ENCODE measurements at places on chromosomes 2 and 18. TPM values are rescaled to one million over a fixed set of nuclear protein-coding genes. Genes with fewer than 3 reads are reported as not detected.

DNA sequence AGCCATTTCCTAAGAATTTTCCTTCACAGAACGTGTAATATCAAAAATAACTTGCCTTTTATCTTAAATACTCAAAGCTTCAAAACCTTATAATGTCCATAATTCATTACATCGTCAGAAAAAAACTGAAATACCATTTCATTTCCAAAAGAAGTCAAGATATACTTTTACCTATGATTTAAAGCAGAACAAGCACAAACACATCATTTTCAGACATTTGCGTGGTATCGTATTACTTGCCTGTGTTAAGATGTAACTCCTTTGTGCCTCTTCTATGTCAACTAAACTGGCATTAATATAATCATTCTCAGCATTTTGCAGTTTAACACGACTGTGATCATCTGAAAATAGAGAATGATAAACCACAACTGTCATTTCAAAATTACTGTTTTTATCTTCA, 47.5 kb downstream of the PTPN2 start:
- no peaks in the 10 kb centered on the region for H3K27me3 ChIP-seq
- no peak overlapping the region for H3K4me3 ChIP-seq
- H3K27ac ChIP-seq: peak overlapping the region; percentile 32

ARHGAP15 gene
- total RNA-seq: 0.38 TPM

GRCh38 chr18:35942133-35942532, 30.3 kb upstream of the RMP24 start:
- no peak overlapping the region for H3K27ac ChIP-seq
- no peaks in the 10 kb centered on the region for H3K36me3 ChIP-seq
- H3K4me3 ChIP-seq: no peak overlapping the region
- H3K27me3 ChIP-seq: no peaks in the 10 kb centered on the region
- H3K4me1 ChIP-seq: no peaks in the 10 kb centered on the region

DSG4 gene
- total RNA-seq: 0.09 TPM

GPR45 gene
- not detected for total RNA-seq

DNA sequence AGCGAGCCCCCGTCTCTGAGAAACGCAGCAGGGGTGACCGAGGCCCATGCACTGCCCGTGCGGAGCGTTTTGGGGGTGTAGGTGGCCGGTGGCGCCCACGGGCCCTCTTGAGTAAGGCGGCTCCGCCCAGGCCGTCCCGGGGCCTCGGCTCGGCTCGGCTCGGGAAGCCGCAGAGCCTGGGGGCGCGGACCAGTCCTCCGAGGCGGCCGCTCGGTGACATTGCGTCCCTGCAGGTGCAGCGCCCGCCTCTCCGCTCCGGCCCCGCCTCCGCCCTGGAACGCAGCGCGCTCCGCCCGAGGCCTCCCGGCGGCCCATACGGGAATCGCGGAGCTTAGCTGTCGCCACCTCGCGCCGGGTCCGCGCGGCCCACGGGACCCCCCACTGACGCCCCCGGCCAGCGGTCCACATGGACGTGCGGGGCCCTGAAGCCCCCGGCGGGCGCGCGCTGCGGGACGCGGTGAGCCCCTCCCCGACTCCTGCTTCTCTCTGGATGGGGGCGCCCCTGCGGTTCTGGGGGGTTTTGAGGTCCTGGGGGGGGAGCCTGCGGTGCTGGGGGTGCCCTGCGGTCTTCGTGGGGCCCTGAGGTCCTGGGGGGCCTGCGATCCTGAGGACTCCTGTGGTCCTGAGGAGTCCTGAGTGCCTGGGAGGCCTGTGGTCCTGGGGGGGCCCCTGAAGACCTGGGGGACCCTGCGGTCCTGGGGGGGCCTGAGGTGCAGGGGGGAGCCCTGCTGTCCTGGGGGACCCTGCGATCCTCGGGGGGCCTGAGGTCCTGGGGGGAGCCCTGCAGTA, at the start of gene HSBP1L1:
Gene HSBP1L1 (plus strand): TSS at position 314 of the 789 bp plus-strand sequence. CDS start 93 bp downstream, at position 407.
- H3K4me1 ChIP-seq: peaks cover 41% of the 10 kb centered on the region
- peak within 1 kb of the TSS; percentile 97 for H3K27ac ChIP-seq
- peaks cover 11% of the 10 kb centered on the region for H3K36me3 ChIP-seq
- peak; percentile 78 for DNase-seq

KIF1A gene
- 46.2 TPM for total RNA-seq

CREG2 gene
- 0.42 TPM for total RNA-seq

ADD2 gene
- total RNA-seq: 1.3 TPM

- H3K36me3 ChIP-seq: peaks cover 24% of the 10 kb centered on the region
- no peak for DNase-seq
- H3K27ac ChIP-seq: peak overlapping the region; percentile 75
- H3K27me3 ChIP-seq: no peaks in the 10 kb centered on the region
These were observed 42.9 kb downstream of the SRBD1 start for GRCh38 chr2:45567974-45568789.

DNA sequence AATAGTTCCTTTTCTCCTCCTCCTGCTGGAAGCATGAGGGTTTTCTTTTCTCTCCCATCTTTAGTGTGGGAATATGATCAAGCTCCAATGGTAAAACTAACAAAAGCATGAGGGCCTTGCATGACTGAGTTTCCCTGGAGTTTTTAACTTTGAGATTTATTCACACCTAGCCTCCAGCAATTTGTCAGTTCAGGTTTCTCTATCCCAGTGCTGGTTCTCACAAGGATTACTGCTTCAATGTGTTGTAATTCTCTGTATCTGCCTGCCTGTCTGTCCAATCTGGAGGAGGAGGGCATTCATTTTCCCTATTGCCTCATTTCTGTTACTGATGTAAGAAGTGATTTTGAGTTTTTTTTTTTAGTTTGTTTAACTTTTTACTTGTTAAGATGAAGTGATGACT, 57.6 kb upstream of the RPRM start:
- H3K4me3 ChIP-seq: no peak overlapping the region
- DNase-seq: no peak
- H3K27me3 ChIP-seq: no peaks in the 10 kb centered on the region
- H3K36me3 ChIP-seq: peaks cover under 1% of the 10 kb centered on the region
- H3K4me1 ChIP-seq: peaks cover 5% of the 10 kb centered on the region

SYT4 gene
- total RNA-seq: 1.0 TPM

DNA sequence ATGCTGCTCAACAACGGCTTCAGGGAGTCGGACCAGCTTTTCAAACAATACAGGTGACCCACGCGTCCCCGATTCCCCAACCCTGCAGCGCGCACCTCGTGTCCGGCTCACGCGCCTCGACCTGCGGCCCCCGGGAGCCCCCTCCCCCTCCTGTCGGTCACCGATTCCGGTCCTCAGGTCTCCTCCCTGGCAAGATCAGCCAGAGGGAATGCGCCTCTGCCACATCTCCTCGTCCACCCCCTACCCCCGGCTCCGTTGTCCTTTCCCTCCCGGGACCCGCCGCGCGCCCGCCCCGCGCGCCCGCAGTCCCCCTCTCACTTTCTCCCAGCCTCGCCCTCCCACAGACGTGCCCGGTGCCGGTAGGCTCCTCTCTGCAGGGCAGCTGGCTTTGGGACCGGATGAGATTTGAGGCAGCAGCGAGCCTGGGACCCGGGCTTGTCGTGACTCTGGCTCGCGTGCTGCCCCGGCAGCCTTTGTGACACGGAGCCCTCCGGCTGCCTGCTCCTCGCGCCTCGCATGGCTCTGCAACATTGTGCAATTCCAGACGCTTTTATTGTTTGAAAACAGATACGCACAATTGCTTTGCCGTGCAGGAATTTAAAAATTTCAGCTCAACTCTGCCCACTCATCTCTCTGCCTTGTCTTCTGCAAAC, 558 bp downstream of the TTC39C start:
- no peaks in the 10 kb centered on the region for H3K36me3 ChIP-seq
- peak overlapping the region; percentile 86 for H3K27ac ChIP-seq
- peak; percentile 25 for DNase-seq

DNA sequence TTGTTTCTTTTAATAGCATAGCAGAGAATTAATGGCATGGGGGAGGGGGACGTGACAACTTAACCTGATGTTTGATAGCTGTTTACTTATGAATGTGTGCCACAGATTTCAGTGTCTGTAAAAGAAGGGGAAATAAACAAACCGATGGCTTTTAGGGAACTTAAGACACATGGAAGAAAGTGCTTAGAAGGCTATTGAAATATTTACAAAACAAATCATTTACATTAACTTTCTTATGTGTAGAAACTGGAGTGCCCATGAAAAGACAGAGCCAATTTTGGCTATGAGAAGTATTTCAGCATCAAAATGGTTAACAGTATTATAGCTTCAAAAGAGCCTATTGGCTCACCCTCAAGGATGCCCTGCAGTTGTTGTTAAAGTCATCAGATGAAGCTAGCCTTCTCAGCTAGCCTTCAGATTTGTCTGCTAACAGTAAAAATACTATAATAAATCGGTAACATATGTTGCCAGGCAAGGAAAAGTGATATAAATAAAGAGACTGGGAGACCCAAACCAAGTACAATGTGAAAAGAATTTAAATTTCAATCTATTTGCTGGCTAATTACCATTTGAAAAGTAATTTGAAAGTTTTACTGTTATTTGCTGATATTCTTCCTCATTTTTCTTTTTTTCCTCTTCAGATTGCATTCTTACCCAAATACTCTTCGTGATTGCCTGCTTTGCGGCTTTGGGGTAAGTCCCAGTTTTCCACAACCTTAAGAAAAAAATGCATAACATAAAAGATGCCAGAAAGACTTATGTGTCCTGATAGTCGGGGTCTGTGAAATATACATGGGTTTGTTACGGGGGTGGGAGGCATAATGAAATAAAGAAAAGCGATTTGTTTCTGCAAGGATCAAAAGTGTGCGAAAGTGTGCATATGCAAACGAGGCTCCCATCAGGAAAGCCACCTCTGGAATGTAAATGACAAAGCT, 256.4 kb downstream of the MEIS1 start:
- no peak for DNase-seq
- H3K4me3 ChIP-seq: peak overlapping the region; percentile 69
- H3K36me3 ChIP-seq: no peaks in the 10 kb centered on the region
- peaks cover 91% of the 10 kb centered on the region for H3K4me1 ChIP-seq
- H3K27ac ChIP-seq: peak overlapping the region; percentile 96
- H3K27me3 ChIP-seq: no peaks in the 10 kb centered on the region

DNA sequence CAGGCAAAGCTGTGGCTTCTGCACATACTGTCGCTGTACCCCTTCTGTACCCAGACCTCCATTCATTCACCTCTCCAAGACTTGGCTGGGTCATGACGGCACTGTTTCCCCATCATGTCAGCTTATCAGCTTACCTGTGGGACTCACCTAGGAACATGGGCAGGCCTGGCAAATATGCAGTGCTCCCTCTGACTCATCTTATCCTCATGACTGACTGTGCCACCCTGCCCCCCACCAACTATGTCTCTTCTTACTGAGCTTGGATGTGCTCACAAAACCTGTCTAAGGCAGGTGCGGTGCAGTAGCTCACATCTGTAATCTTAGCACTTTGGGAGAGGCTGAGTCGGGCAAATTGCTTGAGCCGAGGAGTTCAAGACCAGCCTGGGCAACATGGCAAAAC, 152.4 kb downstream of the MGAT5 start:
- no peak for DNase-seq
- H3K4me1 ChIP-seq: peaks cover 3% of the 10 kb centered on the region
- no peaks in the 10 kb centered on the region for H3K27me3 ChIP-seq
- H3K4me3 ChIP-seq: no peak overlapping the region

DNA sequence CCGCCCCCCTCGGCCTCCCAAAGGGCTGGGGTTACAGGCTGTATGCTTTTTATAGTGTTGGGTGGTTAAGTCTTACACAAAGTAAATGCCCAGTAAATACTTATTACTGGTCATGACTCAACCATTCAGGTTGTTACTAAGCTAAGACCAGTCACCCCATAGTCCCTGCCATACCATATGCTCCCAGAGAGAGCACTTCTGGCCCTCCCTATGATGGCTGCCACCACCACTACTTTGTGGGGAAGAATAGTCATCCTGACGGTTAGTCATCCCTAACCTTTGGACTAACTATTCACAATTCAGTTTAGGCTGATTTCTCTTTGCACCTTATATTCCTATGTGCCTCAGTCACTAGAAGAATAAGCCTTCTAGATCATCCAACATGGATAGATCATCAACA, 42.0 kb upstream of the MSH2 start:
- H3K4me3 ChIP-seq: no peak overlapping the region
- no peaks in the 10 kb centered on the region for H3K27me3 ChIP-seq
- DNase-seq: no peak

GRCh38 chr18:65610939-65611338, 139.9 kb upstream of the CDH7 start:
- no peak overlapping the region for H3K27ac ChIP-seq
- H3K4me1 ChIP-seq: peaks cover 16% of the 10 kb centered on the region
- no peak for DNase-seq
- H3K36me3 ChIP-seq: no peaks in the 10 kb centered on the region

CSRNP3 gene
- 29.6 TPM for total RNA-seq

All from mesothelial cell of epicardium (in vitro differentiated cells).